Urinary bladder (tissue), 4 donors: ENCODE measurements at places on chromosomes 5 and 9. TPM values are rescaled to one million over a fixed set of nuclear protein-coding genes. Genes with fewer than 3 reads are reported as not detected.
A peak's percentile ranks its signal among the peaks of the same experiment; 100 is the strongest.

The SPATA6L gene
- total RNA-seq, result 5.4 TPM

- DNase-seq, result no peak
Observed at GRCh38 chr9:104780796-104781395, 17.0 kb downstream of the NIPSNAP3B start.

DNA sequence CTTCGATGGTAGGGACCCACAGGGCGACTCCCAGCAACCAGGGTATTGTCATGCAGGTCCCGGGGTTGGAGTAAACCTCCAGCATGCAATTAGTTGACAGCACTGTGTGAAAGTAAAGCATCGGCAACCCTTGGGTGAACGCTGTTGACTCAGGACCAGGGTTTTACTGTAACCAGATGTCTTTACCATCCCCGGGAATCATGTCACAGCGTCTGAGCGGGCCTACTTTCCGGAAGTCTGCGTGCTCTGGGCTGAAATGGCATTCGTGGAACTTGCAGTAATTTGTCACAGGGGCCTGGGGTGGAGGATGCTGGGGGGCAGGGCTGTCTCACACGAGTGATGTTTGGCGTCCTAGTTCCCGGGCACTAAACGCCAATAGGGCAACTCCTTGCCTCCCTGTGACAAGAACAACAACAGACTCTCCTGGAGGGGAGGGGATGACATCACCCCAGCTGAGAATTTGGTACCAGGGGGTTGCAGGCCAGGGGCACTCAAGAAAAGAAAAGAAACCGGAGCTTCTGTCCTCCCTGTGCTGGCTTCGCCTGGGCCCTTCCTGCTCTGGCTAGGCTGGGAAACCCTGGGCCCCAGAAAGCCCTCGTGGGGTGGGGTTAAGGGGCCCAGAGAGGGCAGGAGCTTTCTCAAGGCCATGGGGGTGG lies 10.1 kb upstream of the UBAC1 start:
- no peak for DNase-seq

GRCh38 chr5:179485845-179486575 lies 64.3 kb upstream of the RUFY1 start:
- DNase-seq, result no peak

DNA sequence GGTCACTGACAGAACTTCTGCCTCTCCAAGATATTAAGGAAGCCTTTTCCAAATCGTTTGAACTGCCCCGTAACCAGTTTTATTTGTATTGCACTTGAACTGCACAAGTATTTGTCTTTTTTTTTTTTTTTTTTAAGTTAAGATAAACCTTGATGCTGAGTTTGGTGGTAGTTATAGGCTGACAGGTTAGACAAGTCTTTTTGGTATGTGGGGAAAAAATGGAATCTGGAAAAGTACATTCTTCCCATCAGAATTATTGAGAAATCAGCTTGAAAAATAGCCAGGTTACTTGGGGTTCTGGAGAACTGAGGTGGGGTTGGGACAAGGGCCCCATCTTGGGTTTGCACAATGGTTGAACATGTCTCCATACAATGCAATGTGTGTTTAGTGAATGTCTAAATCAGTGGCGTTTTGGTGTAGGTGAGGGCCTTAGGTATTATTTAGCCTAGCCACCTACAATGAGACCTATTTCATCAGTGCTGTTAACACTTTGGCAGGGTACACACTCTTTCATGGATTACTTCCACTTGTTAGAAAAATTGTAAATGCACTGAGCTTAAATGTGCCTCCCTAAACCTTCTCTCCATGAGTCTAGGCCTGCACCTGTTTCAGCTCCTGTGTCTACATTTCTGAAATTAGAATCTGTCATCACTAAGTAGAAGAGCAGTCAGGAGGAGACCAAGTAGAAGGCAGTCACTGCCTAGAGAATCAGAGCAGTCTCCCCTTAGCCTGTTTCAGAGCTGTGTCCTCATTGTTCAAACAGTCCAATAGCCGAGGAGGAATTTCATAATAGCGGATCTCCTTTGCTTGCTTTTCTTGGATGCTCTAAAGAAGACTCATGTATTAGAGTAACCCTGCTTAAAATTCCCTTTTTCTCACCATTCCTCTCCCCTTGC lies 140.0 kb upstream of the HMHB1 start:
- DNase-seq, result no peak

- no peak for DNase-seq
Observed at GRCh38 chr9:34665067-34665380, 2.6 kb upstream of the CCL27 start.

GRCh38 chr9:105242557-105242956 lies 1.9 kb upstream of the SLC44A1 start:
- DNase-seq, result peak; percentile 58

The CDX1 gene
- total RNA-seq, result 0.21 TPM

- no peak for DNase-seq
Observed at GRCh38 chr9:35816708-35817107, 1.9 kb upstream of the HINT2 start.
